ENCODE measurements at places on chromosomes 1 and 21. TPM values are rescaled to one million over a fixed set of nuclear protein-coding genes. Genes with fewer than 3 reads are reported as not detected.

The HTR6 gene
- total RNA-seq = 0.15 TPM

The C1QB gene
- total RNA-seq = not detected

The NCSTN gene
- total RNA-seq = 48.5 TPM

The BGLAP gene
- total RNA-seq = 0.21 TPM

The S100A14 gene
- total RNA-seq = 0.24 TPM

The C1QC gene
- not detected for total RNA-seq

The CCDC27 gene
- not detected for total RNA-seq

The TMEM50B gene
- 9.6 TPM for total RNA-seq

The SMIM12 gene
- 53.4 TPM for total RNA-seq

The GRIK3 gene
- total RNA-seq = not detected

The RHD gene
- not detected for total RNA-seq
